Neural crest cell (in vitro differentiated cells): ENCODE measurements at places on chromosomes 7 and 10. TPM values are rescaled to one million over a fixed set of nuclear protein-coding genes. Genes with fewer than 3 reads are reported as not detected.

GRCh38 chr7:48837266-48837665, 87.1 kb upstream of the CDC14C start:
- no peak for DNase-seq

The TMEM273 gene
- total RNA-seq: 0.37 TPM in 1 of 2 replicates, not detected in the other

DNA sequence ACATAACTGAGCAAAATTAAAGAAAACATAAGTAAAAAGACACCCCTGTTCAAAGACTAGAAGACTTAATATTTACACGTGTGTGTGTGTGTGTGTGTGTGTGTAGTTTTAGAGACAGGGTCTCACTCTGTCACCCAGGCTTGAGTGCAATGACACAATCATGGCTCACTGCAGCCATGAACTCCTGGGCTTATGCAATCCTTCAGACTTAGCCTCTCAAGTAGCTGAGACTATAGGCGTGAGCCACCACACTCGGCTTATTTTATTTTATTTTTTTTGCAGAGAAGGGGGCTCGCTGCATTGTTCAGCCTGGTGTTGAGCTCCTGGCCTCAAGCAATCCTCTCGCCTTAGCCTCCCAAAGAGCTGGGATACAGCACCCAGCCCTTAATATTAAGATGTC, 90.3 kb downstream of the JMJD1C start:
- no peak for DNase-seq

DNA sequence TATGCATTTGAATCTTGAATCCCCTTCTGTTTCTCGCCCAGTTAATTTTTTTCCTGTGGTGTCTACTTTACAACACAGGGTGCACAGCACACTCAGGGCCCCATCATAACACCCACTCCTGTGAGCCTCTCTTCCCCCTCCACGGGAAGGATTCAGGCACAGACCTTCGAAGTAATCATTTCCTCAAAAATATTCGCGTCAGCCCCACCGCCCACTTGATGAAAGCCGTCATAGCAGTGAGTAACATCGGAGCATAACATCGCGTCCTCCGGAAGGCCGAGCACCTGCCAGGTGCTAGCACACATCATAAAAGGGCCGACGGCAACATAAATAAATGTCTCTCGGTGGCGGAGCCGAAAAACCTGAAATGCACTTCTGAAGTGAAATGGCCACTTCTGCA, 201.7 kb upstream of the ADARB2 start:
- no peak for DNase-seq

The ATAD1 gene
- total RNA-seq: 43.6 and 47.5 TPM in 2 replicates

DNA sequence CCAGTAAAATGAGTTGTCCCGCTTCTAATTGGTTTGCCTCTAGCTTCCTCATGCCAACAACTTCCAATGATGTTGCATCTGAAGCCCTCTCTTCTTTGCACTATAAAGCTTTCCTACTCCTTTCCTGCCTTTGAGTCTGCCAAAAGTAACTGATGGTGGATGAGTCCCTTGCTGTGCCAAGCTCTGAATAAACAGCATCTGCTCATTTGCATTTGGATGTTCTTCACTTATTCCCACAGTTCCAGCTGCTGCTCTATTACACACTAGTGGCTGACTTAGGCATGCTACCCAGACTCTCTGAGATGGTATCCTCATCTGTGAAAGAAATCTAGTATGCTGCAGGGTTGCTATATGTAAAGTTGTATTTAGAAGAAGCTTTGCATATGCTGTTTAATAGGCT, 24.9 kb downstream of the SFR1 start:
- no peak for DNase-seq

The PNLIPRP2 gene
- not detected in 2 replicates for total RNA-seq

DNA sequence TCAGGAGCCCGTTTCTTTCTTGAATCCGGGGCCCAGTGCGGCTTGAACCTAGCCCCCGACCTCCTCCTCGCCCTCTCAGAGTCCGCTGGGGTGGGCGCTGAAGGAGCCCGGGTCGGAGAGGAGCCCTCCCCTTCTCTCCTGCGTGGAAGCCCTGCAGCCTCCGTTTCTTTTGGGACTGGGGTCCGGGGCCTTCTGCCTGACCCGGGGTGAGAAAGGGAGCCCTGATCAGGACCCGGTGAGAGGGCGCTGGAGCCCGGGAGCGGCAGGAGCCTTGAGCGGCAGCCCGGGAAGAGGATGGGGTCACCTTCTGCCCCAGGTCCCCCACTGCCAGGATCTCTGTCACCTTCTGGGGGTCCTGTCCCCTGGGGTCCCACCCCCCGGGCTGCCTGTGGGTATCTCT, 162.3 kb downstream of the ZNF33B start:
- no peak for DNase-seq

GRCh38 chr7:126790763-126791162, 462.0 kb downstream of the GRM8 start:
- no peak for DNase-seq

GRCh38 chr7:71486856-71487628, 355.1 kb downstream of the GALNT17 start:
- no peak for DNase-seq

GRCh38 chr7:91263384-91264045, 718 bp upstream of the FZD1 start:
- peak; percentile 24 for DNase-seq

The WAC gene
- 123 and 137 TPM in 2 replicates for total RNA-seq

GRCh38 chr7:158863611-158864506, 7.5 kb downstream of the DYNC2I1 start:
- DNase-seq: no peak

- DNase-seq: peak; percentile 96
Observed at GRCh38 chr7:1664711-1665548, 5.1 kb upstream of the ELFN1 start.

DNA sequence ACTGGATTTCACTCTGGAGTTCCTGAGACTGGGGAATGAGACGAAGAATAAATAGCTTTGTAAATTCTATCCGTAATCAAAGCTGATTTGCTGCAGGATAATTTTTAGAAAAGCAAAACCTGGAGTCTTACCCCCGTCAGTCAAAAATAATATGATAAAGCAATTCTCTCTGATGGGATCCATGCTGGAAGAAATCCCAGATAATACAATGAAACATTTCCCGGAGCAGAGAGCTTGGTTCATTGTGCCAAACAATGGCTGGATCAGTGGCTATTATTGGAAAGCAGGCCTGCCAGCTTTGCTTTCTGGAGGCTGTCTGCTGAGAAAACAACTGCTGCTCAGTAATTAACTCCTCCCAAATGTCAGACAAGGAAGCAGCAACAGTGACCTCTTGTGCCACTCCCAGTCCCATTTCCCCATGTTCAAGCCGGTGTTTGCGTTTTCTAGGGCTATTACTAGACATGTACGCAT, 609.4 kb upstream of the PCDH15 start:
- peak; percentile 23 for DNase-seq

The FRMPD2 gene
- total RNA-seq: 0.26 TPM in 1 of 2 replicates, not detected in the other
